Myocyte (in vitro differentiated cells): ENCODE measurements at places on chromosomes 7 and 10. TPM values are rescaled to one million over a fixed set of nuclear protein-coding genes. Genes with fewer than 3 reads are reported as not detected.

Gene ACTR3C
- total RNA-seq = 0.32 TPM in 1 of 2 replicates, not detected in the other

Gene LRRTM3
- 0.05 and 0.08 TPM in 2 replicates for total RNA-seq

Gene SNX10
- total RNA-seq = not detected in 2 replicates

Gene PGAM2
- total RNA-seq = 62.5 and 81.2 TPM in 2 replicates

Gene SH2D4B
- total RNA-seq = not detected in 2 replicates

Gene VENTX
- 0.05 TPM in 1 of 2 replicates, not detected in the other for total RNA-seq

Gene IFIT1
- total RNA-seq = 22.7 and 49.0 TPM in 2 replicates

Gene HMX2
- total RNA-seq = not detected in 2 replicates

Gene ABCC2
- 0.05 and 0.32 TPM in 2 replicates for total RNA-seq

Gene ZNF488
- 0.19 and 0.31 TPM in 2 replicates for total RNA-seq

Gene UPP1
- total RNA-seq = 7.5 and 7.7 TPM in 2 replicates

Gene PTPRE
- 4.6 and 5.5 TPM in 2 replicates for total RNA-seq

Gene GPC2
- total RNA-seq = 60.4 and 65.3 TPM in 2 replicates

Gene NME8
- not detected in 2 replicates for total RNA-seq

Gene KNDC1
- total RNA-seq = not detected in 2 replicates

Gene PUS7
- total RNA-seq = 22.3 and 38.5 TPM in 2 replicates

Gene HOXA2
- 0.42 and 0.56 TPM in 2 replicates for total RNA-seq

Gene C7orf57
- total RNA-seq = 0.83 and 1.1 TPM in 2 replicates

Gene ZNF800
- 41.4 and 47.2 TPM in 2 replicates for total RNA-seq

Gene DPP6
- not detected in 2 replicates for total RNA-seq

Gene NPSR1
- total RNA-seq = not detected in 2 replicates

Gene LRRC4
- total RNA-seq = 1.3 and 1.7 TPM in 2 replicates

Gene SPDYE16
- total RNA-seq = 0.11 and 1.8 TPM in 2 replicates

Gene OR2A7
- not detected in 2 replicates for total RNA-seq

Gene GIMAP7
- not detected in 2 replicates for total RNA-seq

Gene ARHGAP22
- total RNA-seq = 42.8 and 46.6 TPM in 2 replicates

Gene ST8SIA6
- 0.47 TPM in 1 of 2 replicates, not detected in the other for total RNA-seq
